ENCODE measurements at places on chromosomes 7 and 10. TPM values are rescaled to one million over a fixed set of nuclear protein-coding genes. Genes with fewer than 3 reads are reported as not detected.

GRCh38 chr7:1710936-1711335 is 40.9 kb downstream of the ELFN1 start:
- DNase-seq: no peak

DNA sequence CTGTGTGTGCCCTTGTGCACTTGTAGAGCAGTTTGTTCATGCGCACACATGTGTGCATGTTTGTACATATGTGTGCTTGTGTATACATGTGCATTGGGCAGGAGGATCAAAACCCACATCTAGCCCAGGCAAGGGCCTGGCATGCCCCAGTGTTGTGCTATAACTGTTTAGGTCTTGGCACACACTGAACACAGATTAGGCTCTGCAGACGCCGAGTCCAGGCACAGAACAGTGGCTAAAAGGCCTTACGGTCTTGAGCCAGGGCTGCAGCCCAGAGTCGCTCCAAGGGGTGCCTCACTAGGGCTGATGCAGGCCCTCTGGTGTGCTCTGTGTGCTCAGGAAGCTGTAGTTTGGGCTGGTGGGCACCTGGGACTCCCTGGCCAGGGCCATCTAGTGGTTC is 55.7 kb downstream of the YKT6 start:
- no peak for DNase-seq

ITGA8 gene
- 1.5 TPM for total RNA-seq

GRCh38 chr7:88357294-88357693 is 50.6 kb upstream of the STEAP4 start:
- no peak for DNase-seq

GRCh38 chr10:25339966-25340365 is 165.2 kb downstream of the GPR158 start:
- DNase-seq: no peak

- peak; percentile 86 for DNase-seq
Observed at GRCh38 chr10:72308320-72308987, 34.7 kb downstream of the DDIT4 start.

GRCh38 chr7:29468196-29468595 is 95.4 kb upstream of the PRR15 start:
- DNase-seq: no peak

GRCh38 chr10:12823328-12823727 is 178.2 kb downstream of the CCDC3 start:
- DNase-seq: no peak

DNA sequence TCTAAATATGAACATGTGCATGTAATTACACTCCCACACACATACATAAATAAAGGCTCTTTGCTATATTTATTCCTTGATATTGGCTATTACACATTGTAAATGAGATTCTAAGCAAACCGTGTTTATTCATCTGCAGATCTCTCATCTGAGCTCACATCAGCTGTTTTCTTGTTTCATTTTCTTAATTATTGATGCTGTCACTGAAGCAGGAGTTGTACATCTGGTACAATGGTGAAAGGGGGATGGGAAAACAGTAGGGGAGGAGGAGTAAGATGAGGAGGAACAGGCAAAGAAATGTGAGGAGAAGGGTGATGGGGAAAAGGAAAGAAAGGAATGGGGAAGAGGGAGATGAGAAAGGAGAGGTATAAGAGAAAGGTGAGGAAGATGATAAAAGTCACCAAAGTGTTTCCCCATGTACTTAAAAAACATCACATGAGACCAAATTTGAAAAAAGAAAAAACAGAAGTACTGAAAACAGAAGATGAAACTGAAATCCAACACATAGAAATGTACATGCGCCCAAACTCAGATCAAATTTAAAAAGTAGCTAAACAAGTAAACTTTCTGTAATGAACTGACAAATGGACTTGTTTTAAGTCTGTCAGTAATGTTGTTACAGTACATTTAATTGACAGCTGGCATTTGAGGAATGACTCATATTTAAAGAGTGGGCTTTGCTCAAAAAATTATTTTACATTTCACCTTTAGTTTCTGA is 472.2 kb downstream of the ARL4A start:
- DNase-seq: no peak

- no peak for DNase-seq
Observed at GRCh38 chr10:69828144-69828870, 26.6 kb downstream of the COL13A1 start.

LRMDA gene
- 17.3 TPM for total RNA-seq

SEMA4G gene
- 0.99 TPM for total RNA-seq

- no peak for DNase-seq
Observed at GRCh38 chr7:83058667-83059066, 104.0 kb downstream of the PCLO start.

GRCh38 chr10:98509745-98510144 is 63.0 kb upstream of the HPS1 start:
- DNase-seq: no peak

DNA sequence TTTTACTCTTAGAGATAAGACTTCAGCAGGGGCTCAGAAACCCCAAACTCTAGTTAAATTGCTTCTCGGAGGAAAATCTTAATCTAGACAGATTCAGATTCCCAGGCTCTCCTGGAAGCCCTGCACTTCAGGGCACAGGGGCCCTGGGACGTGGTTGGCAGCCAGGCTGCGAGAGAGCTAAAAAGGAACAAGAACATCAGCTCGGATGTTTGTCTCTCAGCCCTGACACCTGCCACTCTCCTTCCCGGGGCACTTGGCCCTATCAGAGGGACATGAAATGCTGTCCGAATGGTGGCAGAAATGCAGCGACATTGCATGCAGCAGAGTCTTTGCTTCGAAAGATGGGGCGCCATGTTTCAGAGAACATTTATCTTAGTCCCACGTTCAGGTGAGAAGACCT is 166.8 kb downstream of the CCDC3 start:
- DNase-seq: no peak

ELOVL3 gene
- total RNA-seq: not detected

DTX2 gene
- 3.6 TPM for total RNA-seq

- DNase-seq: no peak
Observed at GRCh38 chr7:343227-343822, 53.4 kb downstream of the FOXL3 start.

AMPH gene
- total RNA-seq: not detected

- DNase-seq: peak; percentile 57
Observed at GRCh38 chr10:102815790-102816549, 21.2 kb downstream of the CYP17A1 start.

DNA sequence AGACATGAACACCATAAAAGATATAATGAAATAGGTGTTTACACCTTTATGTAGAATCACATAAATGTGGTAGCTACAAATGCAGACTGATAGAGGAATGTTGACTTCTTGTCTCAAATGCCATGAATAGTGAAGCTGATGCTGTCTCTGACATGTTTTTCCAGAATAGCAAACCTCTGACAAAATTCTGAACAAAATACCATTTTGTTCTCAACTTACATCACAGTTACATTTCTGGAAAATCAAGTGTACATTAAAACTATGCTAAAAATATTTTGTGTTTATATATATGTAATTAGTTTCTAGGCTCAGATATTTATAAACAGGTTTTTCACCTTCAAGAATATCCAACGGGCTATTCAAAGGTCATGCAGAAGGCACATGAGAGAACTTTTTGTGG is 16.8 kb upstream of the PTPN12 start:
- no peak for DNase-seq

DNA sequence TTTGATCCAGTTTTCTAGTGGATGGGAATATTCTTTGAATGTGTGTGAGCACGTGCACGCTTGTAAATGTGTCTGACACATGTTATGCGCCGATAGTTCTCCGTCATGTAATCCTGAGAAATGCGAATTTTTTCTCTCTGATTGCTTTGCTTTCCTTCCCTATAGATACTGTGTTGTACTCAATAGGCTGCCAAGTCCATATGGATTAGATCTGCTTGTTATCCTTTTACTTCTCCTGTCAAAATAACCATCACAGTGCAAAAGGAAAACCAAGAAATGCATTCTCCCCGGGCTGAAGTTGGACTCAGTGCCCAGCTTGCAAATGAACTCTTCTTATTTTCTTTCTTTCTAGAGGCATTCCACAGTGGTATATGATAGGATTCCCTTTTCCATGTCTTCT is 131.9 kb downstream of the KIAA1217 start:
- no peak for DNase-seq

- no peak for DNase-seq
Observed at GRCh38 chr7:49878627-49879026, 105.2 kb downstream of the VWC2 start.

DNA sequence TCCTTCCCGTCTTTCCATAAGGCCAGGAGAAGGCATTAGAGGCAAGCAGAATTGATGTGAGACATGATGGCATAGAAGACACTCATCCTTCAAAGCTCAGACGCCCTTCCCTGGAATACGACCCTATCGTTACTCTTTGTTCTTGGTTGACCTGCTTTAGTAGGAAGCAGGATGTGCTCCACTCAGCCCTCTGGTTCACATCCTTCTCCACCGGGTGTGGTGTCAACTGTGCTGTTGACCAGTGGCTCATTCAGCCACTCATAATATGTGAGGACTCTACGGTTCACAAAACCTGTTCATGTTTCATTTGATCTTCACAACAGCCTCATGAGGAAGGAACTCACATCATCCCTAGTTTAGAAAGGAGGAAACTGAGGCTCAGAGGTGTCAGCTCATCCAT is 47.1 kb downstream of the ADRA2A start:
- DNase-seq: no peak

ADCYAP1R1 gene
- total RNA-seq: under 0.01 TPM

DNA sequence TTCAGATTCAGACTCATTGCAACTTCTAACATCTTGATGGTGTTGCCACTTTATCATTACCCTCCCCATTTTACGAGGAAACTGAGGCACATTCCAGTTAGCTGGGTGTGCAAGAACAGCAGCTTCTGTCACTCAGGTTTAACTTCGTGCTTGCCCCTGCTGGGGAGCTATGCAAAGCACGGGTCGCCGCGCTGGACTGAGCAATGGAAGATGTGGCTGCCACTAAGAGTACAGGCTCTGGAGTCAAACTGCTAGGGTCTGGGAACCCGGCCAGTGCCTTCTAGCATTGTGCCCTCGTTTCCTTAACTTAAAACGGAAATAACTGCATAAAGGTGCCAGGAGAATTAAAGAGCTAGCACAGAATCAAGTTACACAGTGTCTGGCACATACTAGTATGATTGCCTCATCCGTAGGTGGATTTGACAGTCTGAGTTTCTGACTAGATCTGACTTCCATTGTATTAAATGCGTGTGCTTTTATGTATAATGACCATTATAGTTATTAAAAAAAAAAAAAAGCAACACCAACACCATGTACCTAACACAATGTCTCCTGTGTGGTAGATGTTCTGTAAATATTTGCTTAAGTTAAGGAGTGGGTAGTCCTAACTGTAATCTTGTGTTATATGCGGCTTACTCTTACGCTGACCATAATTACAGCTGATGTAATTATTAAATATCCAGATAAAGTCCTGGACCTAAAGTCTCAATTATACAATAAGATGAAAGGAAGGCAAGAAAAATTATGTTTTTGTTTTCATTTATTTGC is 842 bp downstream of the ZNF22 start:
- DNase-seq: peak; percentile 81

OR6V1 gene
- total RNA-seq: not detected

DNA sequence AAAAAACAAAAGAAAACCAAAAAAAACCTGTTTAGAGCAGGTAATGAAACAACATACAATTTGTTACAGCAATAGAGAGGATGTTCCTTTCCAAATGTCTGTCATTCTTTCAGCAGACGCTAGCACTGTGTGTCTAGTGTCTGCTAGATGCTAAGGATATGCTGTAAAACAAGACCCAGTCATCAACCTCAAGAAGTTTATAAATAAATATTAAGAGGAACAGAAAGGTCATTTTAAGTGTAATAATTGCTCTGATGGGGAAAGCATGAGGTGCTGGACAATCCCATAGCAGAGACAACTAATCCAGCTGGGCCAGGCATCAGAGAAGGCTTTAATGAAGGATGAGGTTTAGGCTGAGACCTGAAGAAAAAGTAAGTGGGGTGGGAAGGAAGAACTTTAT is 23.3 kb upstream of the ASCC1 start:
- DNase-seq: no peak

- DNase-seq: no peak
Observed at GRCh38 chr7:23234569-23235296, 11.8 kb upstream of the GPNMB start.

- no peak for DNase-seq
Observed at GRCh38 chr10:660970-661596, 28.4 kb downstream of the DIP2C start.

- no peak for DNase-seq
Observed at GRCh38 chr7:149430192-149430591, 30.7 kb downstream of the ZNF777 start.

PRLHR gene
- total RNA-seq: not detected

DNA sequence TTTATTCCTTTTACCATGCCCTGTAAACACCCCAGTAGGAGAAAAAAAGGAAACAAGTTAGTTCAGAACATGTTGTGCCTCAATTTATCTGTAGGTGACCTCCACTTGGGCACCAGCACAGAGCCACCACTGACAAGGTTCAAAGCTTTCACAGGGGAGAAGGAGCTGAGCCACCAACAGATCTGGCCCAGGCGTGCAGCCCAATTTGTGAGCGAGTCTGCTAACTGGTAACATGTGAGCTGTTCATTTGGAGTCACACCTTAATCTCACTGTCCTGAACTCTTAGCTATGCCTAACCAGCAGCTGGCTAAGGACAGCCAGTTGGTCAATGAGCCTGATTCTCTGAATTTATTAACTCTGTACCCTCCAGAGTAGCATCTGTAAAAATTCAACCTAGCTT is 78.4 kb upstream of the CAMK2B start:
- DNase-seq: no peak

GRCh38 chr7:5681979-5682546 is 99.4 kb downstream of the RNF216 start:
- no peak for DNase-seq

TAF3 gene
- 1.4 TPM for total RNA-seq

DNA sequence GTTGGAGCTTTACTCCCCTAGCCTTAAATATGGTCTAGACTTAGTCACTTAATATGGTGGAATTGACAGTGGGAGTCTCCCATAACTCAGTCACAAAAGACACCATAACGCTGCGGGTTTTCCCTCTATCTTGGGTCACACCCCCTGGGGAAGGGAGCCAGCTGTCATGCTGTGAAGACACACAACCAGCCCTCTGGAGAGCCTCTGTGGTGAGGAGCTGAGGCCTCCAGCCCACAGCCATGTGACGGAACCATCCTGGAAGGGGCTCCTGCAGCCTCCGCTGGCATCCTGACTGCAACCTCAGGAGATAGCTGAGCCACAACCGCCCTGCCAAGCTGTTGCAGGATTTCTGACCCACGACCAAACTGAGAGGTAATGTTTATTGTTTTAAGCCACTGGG is 37.9 kb downstream of the PAXIP1 start:
- no peak for DNase-seq

DNA sequence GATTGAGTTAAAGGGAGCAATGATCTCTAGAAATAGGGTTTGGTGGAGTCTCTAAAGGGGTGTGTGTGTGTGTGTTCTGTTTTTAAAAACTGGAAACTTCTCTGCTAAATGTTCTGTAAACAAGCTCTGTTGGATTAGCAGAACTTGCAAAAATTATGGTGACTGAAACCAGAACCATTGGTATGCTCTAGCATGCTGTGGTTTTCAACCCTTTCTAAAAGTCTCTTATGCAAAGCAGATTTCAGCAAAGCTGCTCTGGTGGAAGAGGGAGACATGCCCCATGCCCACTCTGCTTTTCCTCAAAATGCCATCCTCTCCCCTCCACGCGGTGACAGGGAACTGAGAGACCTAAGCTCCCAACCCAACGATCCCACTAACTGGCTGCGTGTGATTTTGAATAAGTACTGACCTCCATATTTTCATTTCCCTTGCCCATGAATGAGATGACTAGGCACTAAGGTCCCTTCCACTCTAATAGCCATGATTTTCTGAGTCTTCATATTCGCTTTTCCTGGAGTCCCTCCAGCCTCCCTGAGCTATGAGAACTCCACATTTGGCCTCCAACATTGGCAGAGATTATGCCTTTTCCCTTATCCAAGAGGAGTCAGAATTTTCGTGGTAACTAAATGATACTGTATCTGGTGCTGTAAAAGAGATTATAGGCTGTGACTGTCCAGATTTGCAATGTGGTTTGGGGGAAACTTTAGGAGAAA is 117.3 kb upstream of the PALS2 start:
- DNase-seq: no peak
